ENCODE measurements at places on chromosomes 7 and 10.
A peak's percentile ranks its signal among the peaks of the same experiment; 100 is the strongest.

DNA sequence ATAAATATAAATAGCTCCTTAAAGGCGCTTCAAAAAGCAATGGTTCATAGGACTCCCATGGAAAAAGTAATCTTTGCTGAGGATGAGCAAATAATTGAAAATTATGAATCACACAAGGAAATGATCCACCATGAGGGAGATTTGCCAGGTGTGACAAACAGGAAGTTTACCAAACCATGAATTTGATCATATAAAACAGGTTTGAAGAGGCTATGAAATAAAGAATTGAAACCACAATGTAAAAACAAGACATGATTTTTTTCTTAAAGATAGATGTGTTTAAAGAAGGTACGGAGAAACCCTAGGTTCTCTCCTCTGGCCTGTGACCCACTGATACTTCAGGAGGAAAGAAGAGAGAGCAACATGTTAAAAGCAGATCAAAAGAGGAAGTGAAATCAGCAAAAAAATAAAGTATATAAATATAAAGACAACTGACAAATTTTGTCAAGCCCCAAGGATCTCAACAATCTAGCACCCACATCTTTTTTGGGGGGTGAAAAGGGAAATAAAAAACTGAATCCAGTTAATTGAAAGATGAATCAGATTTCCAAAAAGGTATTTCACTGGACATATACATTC lies 111.3 kb upstream of the ASAH2 start:
- no peak for DNase-seq

DNA sequence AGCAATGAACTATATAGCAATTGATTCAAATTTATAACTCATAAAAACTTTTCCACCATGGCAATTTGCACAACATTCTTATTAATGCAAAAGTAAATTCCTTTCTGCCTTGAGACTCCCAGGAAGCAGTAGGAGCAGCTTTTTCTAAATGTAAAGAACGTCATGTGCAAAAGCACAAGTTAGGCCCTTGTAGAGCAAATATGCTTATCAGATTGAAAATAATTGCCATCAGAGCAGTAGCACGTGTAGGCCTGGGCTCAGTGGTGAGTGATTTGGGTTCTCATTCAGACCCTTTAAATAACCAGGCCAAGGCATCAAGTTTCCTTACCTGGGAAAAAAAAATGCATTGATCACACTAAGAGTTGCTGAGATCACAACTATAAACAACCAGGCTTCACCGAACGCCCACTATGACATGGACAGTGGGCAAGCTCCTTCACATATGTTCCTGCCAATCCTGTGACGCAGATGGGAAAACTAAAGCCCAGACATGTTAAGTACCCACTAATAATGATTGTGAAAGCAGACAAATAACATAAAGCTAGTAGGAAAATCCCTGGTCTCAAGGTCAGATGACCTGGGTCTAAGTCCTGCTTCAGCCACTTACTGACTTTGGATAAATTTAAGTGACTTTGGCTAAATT lies 22.1 kb upstream of the SAR1A start:
- no peak for DNase-seq

DNA sequence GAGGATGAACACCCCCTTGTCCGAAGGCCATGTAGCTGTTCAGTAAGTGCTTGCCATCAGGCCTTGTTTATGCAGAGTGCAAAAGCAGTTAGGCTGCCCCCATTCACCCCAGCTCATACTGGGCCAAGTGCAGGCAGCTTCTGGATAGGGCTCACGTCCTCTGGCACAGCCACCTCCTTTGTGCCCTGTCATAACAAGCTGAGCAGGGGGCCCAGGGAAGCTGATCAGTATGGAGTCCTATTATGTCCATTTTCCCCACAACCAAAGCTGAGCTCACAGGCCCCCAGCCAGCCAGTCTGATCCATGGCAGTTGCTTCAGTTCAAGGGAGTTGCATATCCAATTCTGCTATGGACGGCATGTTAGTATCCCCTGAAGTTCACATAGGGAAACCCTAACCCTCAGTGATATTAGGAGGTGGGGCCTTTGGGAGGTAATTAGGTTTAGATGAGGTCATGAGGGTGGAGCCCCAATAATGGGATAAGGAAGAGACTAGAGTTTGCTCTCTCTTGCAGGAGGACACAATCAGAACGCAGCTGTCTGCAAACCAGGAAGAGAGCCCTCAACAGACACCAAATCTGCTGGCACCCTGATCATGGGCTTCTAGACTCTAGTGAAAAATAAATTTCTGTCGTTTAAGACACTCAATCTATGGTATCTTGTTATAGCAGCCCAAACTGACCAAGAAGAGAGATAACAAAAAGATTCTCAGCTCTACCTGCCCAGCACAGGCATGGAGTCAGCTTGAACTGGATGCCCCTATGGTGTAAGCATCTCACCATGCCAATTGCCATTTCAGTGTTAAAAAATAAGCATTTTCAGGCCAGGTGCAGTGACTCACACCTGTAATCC lies 155.9 kb downstream of the FGFR2 start:
- peak; percentile 42 for DNase-seq

DNA sequence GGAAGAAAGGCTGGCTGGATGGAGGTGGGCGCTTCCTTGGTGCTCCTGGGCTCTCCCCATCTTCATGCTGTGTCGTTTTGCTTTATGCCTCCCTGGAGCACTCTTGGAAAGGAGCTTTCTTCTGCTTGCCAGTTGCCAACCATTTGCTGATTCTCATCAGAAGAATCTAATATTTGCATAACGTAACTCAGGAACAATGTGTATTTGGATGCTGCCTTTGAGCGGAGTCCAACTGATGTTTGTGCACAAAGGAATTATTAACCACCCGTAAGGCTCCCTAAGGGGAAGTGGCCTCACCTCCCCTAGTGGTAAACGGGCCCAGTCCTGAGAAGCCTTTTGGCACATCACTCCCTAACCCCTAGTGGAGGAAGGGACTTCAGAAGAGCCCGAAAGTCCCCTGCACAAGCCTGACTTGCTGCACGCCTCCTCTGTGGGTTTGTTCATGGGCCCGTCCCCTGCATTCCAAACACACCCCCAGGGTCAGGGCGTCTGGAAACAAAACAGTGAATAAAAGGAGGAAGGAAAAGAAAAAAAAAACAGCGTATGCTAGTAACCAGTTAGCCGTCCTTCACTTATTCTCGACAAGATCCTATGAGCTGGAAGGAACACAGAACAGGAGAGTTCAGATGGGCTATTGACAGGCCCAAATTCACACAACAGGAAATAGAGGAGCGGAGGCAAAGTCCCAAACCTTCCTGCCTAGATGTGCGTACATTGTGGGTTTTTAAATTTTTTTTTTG lies 602.2 kb downstream of the LRMDA start:
- no peak for DNase-seq

DNA sequence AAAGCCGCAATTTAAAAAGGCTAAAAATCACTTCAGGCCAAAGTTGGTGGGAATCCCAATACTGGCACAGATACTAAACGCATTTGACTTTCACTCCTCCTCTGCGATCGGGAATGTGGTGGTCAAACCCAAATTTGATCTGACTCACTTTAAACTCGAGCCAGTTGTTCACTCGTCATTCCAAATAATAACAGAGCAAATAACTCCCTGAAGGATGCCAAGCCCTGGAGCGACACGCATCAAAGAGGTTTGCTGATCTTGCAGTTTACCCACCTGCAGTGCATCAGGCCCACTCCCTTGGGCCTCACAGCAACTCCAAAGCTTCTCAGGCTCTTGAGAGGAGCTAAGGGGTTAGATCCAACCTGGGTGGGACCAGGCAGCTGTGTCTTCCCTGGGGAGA lies 12.2 kb downstream of the PTN start:
- DNase-seq = no peak

DNA sequence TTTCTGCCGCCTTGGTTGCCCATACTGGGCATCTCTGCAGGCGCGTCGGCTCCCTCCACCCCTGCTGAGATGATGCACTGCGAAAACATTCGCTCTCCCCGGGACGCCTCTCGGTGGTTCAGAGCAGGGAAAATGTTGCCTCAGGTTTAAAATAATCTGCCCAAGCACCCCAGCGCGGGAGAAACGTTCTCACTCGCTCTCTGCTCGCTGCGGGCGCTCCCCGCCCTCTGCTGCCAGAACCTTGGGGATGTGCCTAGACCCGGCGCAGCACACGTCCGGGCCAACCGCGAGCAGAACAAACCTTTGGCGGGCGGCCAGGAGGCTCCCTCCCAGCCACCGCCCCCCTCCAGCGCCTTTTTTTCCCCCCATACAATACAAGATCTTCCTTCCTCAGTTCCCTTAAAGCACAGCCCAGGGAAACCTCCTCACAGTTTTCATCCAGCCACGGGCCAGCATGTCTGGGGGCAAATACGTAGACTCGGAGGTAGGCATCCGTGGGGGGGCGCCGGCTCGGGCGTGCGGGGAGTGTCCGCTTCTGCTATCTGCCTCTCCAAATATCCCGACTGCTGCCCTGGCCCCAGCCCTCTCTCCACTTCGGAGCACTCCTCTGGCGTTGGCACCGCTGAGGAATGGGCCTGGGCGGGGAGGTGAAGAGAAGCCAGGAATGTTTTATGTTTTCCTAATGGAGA lies at the start of gene CAV1:
CAV1 (plus strand) TSS at position 428 of the 689 bp plus-strand sequence; CDS start at position 455, 27 bp downstream.
- DNase-seq = peak; percentile 54

- no peak for DNase-seq
These were observed 585.2 kb upstream of the CELF2 start for GRCh38 chr10:10432296-10433035.

DNA sequence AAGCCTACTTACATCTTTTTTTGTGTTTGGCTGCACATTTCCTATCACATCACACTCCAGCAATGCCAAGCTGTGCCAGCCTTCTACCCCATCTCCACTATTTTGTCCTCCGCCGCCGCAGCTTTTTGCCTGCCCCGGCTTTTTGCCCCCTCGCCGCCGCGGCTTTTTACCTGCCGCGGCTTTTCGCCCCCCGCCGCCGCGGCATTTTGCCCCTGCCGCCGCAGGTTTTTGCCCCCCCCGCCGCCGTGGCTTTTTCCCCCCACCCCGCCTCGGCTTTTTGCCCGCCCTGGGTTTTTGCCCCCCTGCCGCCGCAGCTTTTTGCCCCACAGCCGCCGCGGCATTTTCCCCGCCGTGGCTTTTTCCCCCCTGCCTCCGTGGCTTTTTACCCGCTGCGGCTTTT lies 506.0 kb downstream of the ZNF37A start:
- no peak for DNase-seq

DNA sequence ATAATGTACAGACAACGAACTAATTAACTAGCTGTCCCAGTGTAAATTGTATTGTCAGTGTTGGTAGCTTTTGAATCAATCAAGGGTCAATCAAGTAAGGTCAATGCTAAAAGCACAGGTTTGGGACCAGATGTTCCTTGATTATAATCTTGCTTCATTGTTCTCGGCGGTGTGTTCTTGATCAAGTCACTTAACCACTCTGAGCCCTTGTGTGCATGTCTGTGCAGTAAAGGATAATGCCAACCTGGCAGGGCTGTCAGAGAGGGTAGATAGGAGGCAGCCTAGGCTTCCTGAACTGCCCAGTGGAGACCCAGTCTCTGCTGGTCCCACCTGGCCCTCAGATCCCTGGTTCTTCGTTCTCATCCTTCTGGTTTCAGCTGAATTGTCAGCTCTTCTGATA lies 221.0 kb downstream of the EMX2 start:
- DNase-seq = no peak

- no peak for DNase-seq
These were observed 31.1 kb upstream of the MSMB start for GRCh38 chr10:46077141-46077554.
